ENCODE measurements at places on chromosomes 13 and 19. TPM values are rescaled to one million over a fixed set of nuclear protein-coding genes. Genes with fewer than 3 reads are reported as not detected.
A peak's percentile ranks its signal among the peaks of the same experiment; 100 is the strongest.

GRCh38 chr19:39692166-39692565, 12.1 kb upstream of the LGALS14 start:
- no peak for ATAC-seq

GRCh38 chr13:36998624-36999041, 507 bp downstream of the ALG5 start:
- no peak for ATAC-seq

DNA sequence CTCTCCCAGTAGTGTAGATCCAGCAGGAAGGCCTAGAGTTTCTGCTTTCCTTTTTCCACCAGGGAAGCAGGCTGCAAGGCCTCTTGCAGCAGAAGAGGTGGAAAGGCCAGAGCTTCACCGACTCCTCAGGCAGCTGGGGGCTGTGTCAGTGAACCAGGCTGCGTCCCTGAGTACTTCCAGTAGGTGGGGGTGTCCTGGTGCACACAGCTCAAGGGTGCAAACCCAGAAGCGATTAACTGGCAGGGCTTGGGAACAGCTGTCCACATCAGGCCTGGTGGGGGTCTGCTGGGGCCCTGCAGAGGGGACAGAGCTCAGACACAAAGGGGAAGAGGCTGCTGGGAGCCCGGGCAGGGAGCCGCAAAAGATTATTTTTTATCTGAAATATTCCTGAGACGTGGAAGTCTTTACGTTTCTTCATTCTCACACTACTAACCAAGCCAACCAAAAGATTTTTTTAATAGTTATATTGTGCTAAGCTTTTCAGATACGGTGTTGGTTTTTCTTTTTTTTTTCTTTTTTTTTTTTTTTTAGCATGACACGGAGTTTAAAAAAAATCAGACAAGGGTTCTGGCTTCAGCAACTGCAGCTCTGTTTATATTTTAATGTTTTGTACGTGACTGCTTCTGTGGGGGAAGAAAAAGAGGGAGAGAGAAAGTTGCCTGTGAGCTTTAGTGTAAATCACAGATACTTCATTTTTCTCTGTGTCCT, 11.0 kb downstream of the TSHZ3 start:
- ATAC-seq = peak; percentile 85

- ATAC-seq = no peak
Measured at GRCh38 chr19:41551711-41552110, 24.3 kb upstream of the CEACAM21 start.

- no peak for ATAC-seq
Measured at GRCh38 chr13:20391597-20392452, 133.8 kb downstream of the CRYL1 start.

DNA sequence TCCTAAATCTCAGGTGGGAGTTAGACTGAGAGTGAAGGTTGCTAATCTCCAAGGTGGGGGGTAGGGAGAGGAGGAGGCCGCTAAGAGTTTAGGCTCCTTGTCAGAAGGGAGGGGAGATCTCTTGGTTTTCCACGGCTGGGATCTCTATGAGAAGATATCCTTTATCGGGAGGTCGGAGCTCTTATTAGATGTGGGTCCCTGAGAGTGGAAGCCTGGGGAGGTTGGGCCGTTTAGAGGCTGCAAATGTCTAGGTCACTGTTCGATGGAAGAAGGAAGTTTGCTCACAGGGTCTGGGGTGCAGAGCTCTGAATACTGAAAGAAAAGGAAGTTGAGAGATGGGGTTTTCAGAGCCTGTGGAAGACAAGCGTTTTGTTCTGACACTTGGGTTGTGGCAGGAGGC, 3.8 kb downstream of the MYADM start:
- ATAC-seq = no peak

GRCh38 chr19:34209726-34210125, 37.4 kb downstream of the LSM14A start:
- no peak for ATAC-seq

DNA sequence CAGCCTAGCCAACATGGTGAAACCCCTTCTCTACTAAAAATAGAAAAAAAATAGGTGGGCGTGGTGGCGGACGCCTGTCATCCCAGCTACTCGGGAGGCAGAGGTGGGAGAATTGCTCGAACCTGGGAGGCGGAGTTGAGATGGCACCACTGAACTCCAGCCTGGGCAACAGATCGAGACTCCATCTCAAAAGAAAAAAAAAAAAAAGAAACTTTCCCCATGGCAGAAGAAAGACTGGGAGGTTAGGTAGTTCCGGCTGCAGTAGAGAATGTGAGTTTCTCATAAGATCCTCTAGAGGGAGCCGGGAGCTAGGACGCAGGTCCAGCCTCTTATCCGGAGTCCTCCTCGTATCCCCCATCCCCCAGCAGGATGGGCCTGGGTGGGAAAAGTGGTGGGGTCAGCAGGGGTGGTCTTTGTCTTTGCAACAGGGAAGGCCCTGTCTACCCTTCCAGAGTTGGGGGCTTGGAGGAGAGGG, 13.2 kb upstream of the CREB3L3 start:
- ATAC-seq = peak; percentile 84

DNA sequence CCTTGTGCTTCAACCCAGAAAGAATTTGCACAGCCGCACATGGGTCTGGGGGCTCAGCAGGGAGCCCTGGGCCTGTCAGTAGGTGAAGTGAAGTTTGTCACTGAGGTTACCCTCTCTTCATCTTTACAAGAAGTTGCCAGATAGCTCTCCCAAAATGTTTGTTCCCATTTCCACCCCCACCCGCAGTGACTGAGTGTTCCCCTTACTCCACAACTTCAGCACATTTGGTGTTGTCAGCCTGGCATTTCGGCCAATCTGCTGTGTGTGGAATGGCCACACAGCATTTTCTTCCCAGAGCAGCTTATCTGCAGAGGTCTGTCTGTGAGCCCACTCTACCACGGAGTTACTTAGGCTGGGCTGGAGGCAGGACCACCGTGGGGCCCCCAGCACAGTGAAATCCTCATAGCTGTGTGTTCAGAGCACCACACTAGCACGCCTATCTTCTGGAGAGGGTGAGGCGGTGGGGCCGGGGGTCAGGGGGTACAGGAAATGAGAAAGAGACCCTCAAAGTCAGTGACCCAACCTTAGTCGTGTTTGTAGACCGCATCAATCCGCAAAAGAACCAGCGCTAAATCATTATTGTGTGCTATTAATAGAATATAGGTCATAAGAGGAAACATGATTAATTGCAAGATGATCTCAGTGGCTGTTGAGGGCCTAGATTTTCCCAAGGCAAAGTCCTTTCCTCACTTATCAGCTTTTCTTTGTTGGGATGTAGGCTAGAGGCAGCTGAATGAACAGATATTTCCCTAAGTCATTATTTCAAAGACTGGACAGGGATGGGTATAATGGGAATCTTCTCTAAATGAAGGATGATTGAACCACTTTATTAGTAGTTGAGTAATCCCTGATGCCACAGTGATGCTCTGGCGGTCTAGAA, 116.0 kb downstream of the SIPA1L3 start:
- ATAC-seq = no peak

- peak; percentile 43 for ATAC-seq
Measured at GRCh38 chr19:38702278-38702677, 42.0 kb downstream of the CAPN12 start.

- no peak for ATAC-seq
Measured at GRCh38 chr13:71590654-71591148, 276.3 kb downstream of the DACH1 start.

- ATAC-seq = no peak
Measured at GRCh38 chr19:21693399-21693798, 74.0 kb downstream of the ZNF100 start.

DNA sequence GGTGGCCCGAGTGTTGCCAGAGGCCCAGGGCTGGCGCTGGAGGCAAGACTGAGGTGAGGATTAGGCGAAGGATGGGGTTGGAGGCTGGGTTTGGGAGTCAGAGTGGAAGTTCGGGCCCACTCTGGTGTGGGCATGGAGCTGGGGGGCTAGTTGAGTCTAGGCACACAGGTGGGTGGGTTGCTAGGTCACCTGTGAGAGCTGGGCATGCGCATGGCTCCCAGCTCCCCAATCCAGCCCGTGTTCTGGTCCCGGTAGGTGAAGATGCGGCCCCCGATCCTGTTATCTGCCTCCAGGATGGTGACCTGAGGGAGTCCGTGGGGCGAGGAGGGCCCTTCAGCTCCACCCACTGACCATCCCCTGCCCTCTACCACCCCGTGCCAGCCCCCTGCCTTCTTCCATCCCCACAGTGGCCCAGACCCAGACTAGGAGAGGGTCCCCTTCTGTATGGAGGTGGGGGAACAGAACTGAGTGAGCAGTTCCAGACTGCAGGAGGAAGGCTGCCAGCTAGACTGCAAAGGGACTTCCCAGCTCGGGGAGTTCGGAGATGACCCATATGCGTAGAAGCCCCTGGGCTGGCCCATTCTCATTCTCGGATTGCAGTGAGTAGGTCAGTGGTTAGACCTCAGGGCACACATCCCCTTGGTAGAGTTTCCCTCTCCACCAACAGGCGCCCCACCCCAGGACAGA, 1.7 kb downstream of the IL4I1 start:
- no peak for ATAC-seq

GRCh38 chr19:30469774-30470173, 97.6 kb downstream of the ZNF536 start:
- ATAC-seq = no peak

The SIGLEC8 gene
- 1.4 TPM for total RNA-seq

The FUT3 gene
- not detected for total RNA-seq

The ZNF584 gene
- total RNA-seq = 12.7 TPM

The IL4I1 gene
- 0.39 TPM for total RNA-seq

The ZNF567 gene
- total RNA-seq = 6.9 TPM

Data from gastroesophageal sphincter (tissue), 4 donors.